ENCODE measurements at places on chromosomes 7 and 10. TPM values are rescaled to one million over a fixed set of nuclear protein-coding genes. Genes with fewer than 3 reads are reported as not detected.

DNA sequence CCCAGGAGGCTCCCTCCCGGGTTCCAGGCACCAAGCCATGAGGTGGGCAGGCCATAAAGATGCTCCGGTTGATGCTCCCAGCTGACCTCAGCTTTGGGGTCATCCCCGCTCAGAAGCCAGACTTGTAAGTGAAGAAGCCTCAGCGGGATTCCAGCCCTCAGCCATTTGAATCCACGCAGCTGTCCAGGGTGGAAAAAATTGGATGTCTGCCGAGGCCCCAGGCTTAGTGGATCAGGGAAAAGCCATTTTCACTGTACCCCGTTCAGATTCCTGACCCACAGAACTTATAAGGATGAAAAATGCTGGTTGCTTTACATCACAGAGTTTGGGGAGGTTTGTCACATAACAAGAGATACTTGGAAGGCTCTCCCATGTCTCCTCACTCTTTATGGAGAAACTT is 49.2 kb upstream of the CPN1 start:
- H3K4me3 ChIP-seq = no peak overlapping the region
- peaks cover 1% of the 10 kb centered on the region for H3K4me1 ChIP-seq
- H3K36me3 ChIP-seq = peaks cover 1% of the 10 kb centered on the region
- no peak for DNase-seq
- no peak overlapping the region for H3K27ac ChIP-seq

GRCh38 chr7:20203316-20203715 is 13.9 kb downstream of the MACC1 start:
- DNase-seq = no peak
- no peaks in the 10 kb centered on the region for H3K36me3 ChIP-seq
- H3K27ac ChIP-seq = no peak overlapping the region
- H3K4me3 ChIP-seq = no peak overlapping the region
- H3K27me3 ChIP-seq = no peaks in the 10 kb centered on the region
- peaks cover 4% of the 10 kb centered on the region for H3K4me1 ChIP-seq

DNA sequence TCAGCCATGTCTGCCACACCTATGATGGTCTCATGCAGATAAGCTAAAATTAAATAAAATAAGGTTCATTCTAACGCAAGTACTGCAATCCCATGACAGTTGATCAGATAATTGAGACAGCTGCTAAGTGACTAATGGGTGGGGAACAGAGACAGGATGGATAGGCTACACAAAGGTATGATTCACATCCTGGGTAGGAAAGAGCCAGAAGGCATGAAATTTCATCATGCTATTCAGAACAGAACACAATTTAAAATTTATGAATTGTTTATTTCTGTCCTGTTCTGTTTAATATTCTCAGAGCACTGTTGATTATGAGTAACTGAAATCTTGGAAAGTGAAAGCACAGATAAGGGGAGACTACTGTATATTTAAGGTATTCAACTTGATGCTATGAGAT is 381.8 kb upstream of the SORCS1 start:
- H3K27me3 ChIP-seq = no peaks in the 10 kb centered on the region
- no peak for DNase-seq
- no peaks in the 10 kb centered on the region for H3K36me3 ChIP-seq
- no peaks in the 10 kb centered on the region for H3K4me1 ChIP-seq

HHEX gene
- not detected for total RNA-seq

DNA sequence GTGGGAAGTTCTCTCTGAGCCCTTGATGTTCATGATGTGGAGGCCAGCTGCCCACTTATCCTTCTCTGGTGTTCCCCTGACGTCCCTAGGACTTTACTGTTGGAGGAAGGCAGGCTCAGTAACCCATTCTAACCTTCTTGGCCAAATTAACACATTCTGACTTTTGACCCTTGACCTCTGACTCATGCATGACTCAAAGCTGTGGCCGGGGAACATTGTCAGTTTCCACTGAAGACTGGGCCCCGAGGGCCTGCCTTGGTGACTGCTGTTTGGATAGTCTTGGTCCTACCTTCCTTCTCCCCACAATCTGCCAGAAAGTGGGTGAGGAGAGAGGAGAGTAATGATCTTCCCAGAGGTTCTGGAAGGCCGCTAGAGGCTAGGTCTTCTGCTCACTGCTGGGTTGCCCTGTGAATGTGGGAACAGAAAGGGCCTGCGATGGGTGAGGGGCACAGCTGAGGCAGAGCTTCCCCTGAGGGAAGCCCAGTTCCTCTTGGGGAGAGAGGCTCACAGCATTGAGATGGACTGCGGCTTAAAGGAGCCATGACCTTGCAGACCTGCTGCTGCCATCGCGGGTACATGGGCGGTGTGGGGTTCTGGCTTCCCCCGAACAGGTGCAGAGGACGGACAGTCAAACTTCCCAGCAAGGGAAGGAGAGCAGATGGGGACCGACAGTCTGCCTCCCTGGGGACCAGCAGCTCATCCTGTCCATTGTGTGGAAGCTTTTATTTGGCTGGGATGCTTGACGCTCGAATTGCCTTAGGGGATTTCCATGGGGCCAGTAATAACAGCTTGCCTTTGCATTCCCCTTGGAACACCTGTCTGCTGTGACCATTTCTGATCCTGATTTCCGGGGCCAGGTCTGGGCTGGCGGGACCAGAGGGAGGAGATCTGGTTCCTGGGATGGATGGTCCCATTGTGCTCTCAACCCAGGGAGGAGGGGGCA is 43.8 kb downstream of the ADAMTS14 start:
- no peak overlapping the region for H3K27ac ChIP-seq
- no peak overlapping the region for H3K4me3 ChIP-seq
- no peaks in the 10 kb centered on the region for H3K4me1 ChIP-seq
- H3K27me3 ChIP-seq = no peaks in the 10 kb centered on the region

DNA sequence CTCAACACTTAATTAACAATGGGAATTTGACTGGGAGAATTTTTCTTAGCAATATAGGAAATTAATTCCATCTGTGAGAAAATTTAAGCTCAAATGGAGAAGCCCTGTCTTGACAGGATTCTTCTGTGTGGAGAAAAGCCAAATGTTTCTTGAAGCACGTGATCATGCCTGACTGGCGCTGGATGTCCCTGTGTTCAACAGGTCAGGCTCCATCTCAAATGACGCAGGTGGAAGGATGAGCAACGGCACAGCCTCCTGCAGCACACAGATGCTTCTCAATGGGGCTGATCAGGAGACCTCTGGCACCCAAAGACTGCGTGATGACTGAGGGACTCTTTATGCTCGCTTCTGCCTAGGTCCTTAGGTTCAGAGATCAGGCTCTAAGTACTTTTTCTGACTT is 143.8 kb downstream of the RSU1 start:
- H3K4me1 ChIP-seq = no peaks in the 10 kb centered on the region
- H3K27me3 ChIP-seq = no peaks in the 10 kb centered on the region
- no peak for DNase-seq

BICC1 gene
- total RNA-seq = not detected

- H3K36me3 ChIP-seq = peaks cover 2% of the 10 kb centered on the region
- H3K27me3 ChIP-seq = peaks cover 11% of the 10 kb centered on the region
- H3K4me1 ChIP-seq = peaks cover 1% of the 10 kb centered on the region
- no peak for DNase-seq
- H3K27ac ChIP-seq = peak overlapping the region; percentile 26
These were observed 7.5 kb upstream of the DNAJC1 start for GRCh38 chr10:22010973-22011408.

- peaks cover 2% of the 10 kb centered on the region for H3K27me3 ChIP-seq
- no peaks in the 10 kb centered on the region for H3K36me3 ChIP-seq
- no peaks in the 10 kb centered on the region for H3K4me1 ChIP-seq
- no peak for DNase-seq
These were observed at the start of gene TEX36 for GRCh38 chr10:125683063-125683462. Gene TEX36, minus strand, starts transcription at chr10:125683163. Its CDS starts 174 bp downstream, at chr10:125682989.

DNA sequence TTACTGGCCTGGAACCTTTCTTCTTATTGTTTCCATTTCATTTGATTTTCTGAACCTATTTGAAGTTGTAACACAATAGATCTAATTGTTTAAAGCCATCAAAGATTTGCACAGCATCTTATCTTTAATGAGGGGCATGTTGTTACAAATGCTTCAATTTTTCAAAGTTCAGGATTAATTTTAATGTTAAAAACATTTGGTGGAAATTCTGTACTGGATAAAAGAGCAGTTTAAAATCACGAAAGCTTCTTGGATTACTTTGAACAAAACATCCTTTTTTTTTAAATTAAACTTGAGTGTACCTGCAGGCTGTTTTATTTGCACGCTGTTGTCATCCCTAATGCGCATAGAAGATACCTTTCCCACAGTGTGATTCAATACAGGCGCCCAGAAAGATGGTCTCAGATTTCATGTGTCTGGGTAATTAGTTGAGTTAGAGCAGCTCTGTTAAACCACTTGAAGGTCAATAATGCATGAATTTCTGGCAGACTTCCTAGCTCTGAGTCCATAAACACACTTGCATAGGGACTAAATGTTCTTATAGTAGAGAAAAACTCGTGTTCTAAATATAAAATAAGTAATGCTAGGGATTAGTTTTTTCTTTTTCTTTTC is 29.3 kb upstream of the DDX50 start:
- peaks cover 6% of the 10 kb centered on the region for H3K4me1 ChIP-seq
- H3K27ac ChIP-seq = no peak overlapping the region
- no peak overlapping the region for H3K4me3 ChIP-seq
- H3K27me3 ChIP-seq = no peaks in the 10 kb centered on the region
- no peak for DNase-seq

CCL26 gene
- not detected for total RNA-seq

DNA sequence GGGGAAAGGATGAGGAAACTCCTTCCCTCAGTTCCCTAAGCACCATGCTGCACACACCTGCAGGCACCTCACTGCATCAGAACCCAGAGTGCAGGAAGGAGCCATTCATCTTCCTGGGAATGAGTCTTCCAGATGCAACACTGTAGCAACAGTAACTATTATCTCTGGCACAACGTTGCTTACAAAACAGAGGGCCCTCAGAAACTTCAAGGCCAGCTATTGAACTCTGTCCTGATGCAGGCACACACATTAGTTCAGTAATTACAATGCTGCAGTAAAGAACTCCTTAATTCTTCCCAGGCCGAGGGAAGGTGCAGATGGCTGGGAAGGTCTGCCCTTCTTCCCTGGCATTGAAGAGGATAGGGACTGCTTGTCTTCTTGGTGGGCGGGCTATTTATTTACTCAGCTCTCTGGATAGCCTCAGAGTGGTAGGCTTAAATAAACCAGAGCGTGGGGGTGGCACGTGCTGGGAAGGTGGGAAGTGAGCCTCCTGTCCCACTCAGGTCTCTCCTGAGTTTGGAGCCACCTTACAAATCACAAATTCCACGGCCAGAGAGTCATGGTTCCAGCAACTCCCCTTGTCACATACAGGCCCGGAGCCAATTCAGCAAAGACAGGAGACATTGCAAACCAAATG is 125.1 kb upstream of the JCAD start:
- no peak overlapping the region for H3K4me3 ChIP-seq
- no peak overlapping the region for H3K27ac ChIP-seq
- DNase-seq = no peak
- no peaks in the 10 kb centered on the region for H3K36me3 ChIP-seq

GRCh38 chr10:29324220-29324841 is 35.5 kb downstream of the LYZL1 start:
- H3K27ac ChIP-seq = no peak overlapping the region
- H3K36me3 ChIP-seq = no peaks in the 10 kb centered on the region
- H3K4me1 ChIP-seq = no peaks in the 10 kb centered on the region
- H3K4me3 ChIP-seq = no peak overlapping the region
- H3K27me3 ChIP-seq = peaks cover 21% of the 10 kb centered on the region
- DNase-seq = no peak

DNA sequence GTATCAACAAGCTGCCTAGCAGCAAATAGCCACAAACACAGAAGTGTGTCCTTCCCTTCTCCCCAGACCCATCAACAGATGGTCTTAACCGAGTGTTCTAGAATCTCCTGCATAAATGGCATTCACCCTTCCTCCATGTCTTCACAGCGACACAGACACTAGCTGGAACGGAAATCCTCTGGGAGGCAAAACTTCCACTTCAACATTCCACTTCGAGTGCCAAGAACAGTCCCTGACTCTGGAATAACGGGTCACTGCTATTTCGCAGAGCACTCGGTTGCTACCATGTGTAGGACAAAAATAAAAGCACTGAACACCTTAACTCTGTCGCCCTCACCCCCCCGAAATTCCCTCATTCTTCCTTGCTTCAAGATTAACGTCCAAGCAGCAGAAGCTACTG is 65.1 kb downstream of the SFMBT2 start:
- H3K27ac ChIP-seq = no peak overlapping the region
- H3K4me1 ChIP-seq = peaks cover 3% of the 10 kb centered on the region
- H3K4me3 ChIP-seq = no peak overlapping the region
- H3K27me3 ChIP-seq = no peaks in the 10 kb centered on the region
- no peak for DNase-seq
- H3K36me3 ChIP-seq = peaks cover 59% of the 10 kb centered on the region

GRCh38 chr10:89307269-89307577 is 5.4 kb downstream of the IFIT2 start:
- peaks cover 60% of the 10 kb centered on the region for H3K36me3 ChIP-seq
- H3K4me1 ChIP-seq = peaks cover 23% of the 10 kb centered on the region
- DNase-seq = no peak

GRCh38 chr10:36073796-36074345 is 431.8 kb upstream of the FZD8 start:
- H3K4me1 ChIP-seq = no peaks in the 10 kb centered on the region
- H3K27ac ChIP-seq = no peak overlapping the region
- no peaks in the 10 kb centered on the region for H3K27me3 ChIP-seq
- DNase-seq = no peak
- H3K4me3 ChIP-seq = no peak overlapping the region
- no peaks in the 10 kb centered on the region for H3K36me3 ChIP-seq

- H3K4me1 ChIP-seq = peaks cover 16% of the 10 kb centered on the region
- H3K4me3 ChIP-seq = peak overlapping the region; percentile 43
- peaks cover 76% of the 10 kb centered on the region for H3K27me3 ChIP-seq
These were observed 1.3 kb downstream of the SP8 start for GRCh38 chr7:20785157-20786048.

GRCh38 chr10:119502209-119502608 is 40.3 kb downstream of the RGS10 start:
- peaks cover 82% of the 10 kb centered on the region for H3K36me3 ChIP-seq
- H3K4me3 ChIP-seq = peak overlapping the region; percentile 60
- peak overlapping the region; percentile 96 for H3K27ac ChIP-seq
- peak; percentile 89 for DNase-seq
- no peaks in the 10 kb centered on the region for H3K27me3 ChIP-seq
- peaks cover 92% of the 10 kb centered on the region for H3K4me1 ChIP-seq

CCDC172 gene
- not detected for total RNA-seq
